ENCODE measurements at places on chromosomes 4 and X.

- DNase-seq = no peak
Observed at GRCh38 chr4:74394476-74395136, 29.7 kb downstream of the EREG start.

DNA sequence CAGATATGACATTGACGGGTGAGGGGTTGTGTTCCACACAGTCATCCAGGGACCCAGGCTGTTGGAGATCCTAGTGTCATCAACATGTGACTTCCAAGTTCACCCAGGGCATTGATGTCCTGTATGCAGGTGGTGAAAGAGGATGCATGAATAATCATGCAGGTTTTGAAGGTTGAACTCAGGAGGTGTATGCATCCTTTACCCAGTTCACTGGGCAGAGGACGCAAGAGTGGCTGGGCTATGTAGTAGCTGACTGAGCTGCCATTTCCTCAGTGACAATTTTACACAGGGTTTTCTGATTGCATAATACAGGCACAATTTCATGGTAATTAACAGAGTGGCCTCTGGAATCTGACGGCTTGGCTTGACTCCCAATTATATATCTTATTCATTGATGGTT, 323.0 kb downstream of the HS3ST1 start:
- DNase-seq = no peak

DNA sequence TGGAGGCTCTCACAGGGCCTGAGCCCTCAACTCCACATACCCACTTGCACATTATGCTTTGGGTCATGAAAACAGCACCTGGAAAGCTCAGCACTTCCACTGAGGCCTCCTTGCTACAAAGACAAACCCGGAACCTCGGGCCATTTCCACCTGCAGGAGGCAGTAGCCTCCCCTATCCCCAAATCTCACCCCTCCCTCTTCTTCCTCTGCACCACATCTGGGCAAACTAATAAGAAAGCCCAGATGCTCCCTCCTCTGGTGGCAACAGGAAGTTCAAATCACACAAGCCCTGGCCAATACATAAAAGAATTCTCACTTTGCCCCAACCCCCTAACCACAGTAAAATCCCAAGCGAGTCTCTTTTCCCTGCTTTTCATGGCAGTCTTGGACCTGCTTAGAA, 136.4 kb downstream of the MAPK10 start:
- no peak for DNase-seq

GRCh38 chr4:24780936-24781495, 14.4 kb upstream of the SOD3 start:
- no peak for DNase-seq

DNA sequence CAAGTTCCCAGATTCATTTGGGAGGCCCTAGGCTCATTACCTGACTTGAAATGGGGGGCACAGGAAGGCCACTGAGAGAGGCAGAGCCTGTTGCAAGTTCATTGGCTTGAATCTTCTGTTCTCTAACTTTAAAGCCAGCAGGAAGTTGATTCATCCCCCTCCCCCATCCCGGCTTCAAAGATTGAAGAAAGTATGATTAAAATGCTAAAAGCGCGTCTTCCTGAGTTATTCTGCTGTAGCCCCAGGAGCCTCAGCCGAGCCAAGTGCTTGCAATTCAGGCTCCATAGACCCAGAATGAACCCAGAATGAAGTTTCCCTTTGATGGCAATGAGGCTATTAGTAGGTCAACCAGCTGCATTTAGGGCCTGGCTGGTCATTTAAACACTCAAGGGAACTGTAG, 14.7 kb downstream of the CHST7 start:
- DNase-seq = no peak

- no peak for DNase-seq
Observed at GRCh38 chrX:130085551-130086446, 24.5 kb downstream of the ELF4 start.

- DNase-seq = no peak
Observed at GRCh38 chr4:120314969-120315368, 248.3 kb upstream of the MAD2L1 start.

- DNase-seq = no peak
Observed at GRCh38 chr4:56681158-56681852, at the start of gene HOPX. HOPX (minus strand) TSS chr4:56681296; CDS start chr4:56657816, 23,480 bp downstream.

DNA sequence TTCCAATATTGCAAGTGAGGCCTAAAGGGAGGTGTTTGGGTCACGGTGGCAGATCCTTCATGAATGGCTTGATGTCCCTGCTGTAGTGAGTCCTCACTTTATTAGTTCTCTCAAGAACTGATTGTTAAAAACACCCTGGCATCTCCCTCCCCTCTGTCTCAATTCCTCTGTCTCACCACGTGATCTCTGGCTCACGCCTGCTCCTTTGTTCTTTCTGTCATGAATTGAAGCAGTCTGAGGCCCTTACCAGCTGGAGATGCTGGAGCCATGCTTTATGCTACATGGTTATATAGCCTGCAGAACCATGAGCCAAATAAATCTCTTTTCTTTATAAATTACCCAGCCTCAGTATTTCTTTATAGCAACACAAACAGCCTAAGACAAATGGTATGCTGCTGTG, 980.7 kb upstream of the GRIA3 start:
- DNase-seq = no peak

DNA sequence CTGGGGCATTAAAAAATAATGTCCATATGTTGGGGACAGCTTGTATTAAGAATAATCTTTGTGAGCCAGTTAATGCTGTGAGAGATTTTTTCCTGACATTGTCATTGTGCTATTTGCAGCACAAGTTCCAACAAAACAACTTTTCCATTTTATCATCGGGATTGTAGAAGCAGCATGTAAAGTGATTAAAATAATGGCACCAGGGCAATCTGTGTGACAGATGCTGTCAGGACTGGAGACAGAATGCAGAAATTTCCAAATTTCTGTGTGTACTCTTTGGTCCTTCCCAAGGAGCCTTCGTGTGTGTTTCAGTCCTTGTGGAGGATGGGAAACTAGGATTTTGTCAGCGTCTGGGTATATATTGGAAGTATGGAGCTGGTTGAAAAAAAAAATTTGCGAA, 101.5 kb upstream of the LIMCH1 start:
- no peak for DNase-seq

DNA sequence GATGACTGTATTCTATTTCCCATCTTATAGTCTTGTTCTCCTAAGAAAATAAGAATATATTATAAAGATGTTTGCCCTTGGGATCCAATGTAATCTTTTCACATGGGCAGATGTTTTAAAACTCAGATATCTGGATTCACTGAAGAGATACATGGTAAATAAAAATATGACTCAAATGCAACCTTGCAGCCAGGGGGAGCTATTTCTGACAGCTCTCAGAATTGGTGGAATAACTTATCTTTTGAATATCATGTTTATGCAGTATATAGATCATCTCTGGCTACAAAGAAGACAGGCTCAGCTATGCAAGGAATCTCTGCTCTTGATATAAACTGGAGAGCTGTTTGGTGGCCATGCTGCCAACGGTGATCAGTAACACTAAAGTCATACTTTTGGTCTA, 274.7 kb downstream of the GLUD2 start:
- DNase-seq = no peak

All from right renal cortex interstitium (tissue), 3 donors.